ENCODE measurements at places on chromosomes 4 and X.

GRCh38 chr4:176444741-176445140 is 125.0 kb downstream of the SPCS3 start:
- no peak for DNase-seq

DNA sequence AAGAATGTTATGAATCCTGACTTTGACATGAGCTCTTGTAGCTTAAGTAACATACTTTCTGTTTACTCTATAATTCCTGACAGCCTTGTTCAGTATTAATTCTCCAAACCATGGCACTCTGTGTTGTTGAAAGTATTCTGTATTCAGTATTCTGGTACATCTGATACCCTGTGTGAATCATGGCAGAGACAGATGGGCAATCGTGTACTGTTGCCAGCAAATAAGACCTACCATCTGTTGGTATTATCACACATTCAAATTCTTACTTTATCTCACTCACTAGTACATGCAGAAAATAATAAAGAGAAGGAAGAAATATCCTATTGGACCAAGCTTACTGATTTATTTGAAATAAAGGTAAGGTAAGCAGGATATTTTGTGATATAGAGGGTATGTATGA is 7.9 kb downstream of the MBTPS2 start:
- no peak for DNase-seq

DNA sequence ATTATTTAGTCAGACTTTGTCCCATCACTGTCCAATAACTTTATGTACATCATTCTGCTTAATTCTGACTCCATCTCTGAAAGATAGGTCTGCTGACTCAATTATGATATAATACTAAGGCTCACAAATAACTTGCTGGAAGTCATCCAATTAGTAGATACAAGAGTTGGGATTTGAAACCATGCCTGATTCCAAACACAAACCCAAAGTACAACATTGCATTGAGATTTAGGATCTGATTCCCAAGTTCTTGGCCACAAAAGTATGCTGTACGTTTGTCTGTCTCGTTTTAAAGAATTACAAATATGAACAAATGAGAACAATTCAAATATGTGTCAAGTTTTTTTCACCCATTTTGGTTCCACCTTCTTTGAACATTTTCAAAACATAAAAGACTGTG is 108.8 kb downstream of the AMELX start:
- DNase-seq: no peak

DNA sequence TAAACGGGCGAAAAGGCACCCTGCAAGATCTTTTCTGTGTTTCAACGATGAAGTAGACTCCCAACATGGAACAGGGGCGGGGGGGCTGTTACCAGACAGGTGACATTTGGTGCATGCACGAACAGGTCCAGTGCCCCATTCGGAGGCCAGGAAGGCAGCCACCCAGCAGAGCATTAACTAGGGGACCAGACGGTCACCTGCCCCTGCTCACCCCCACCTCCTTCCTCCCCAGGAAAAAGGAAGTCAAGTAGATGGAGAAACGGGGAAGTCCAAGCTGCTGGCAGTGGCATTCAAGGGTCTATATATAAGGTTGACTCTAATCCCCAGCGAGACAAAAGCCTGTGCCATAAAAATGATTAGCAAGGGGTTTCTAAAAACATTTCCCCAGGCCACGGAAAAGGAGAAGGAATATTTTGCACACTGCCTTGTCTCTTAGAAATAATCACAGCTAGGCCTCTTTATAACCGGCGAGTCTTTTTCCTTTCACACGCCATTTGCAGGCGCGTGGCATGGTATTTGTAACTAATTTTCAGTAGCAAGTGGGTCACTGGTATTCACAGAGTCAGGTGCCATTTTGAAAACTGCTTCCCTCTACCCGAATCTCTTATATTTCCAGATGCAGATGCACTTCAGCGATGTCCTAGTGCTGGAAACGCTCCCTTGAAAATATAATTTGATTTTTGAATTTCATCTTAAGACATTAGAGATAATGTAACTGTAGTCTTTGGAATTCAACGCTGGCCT is 1.2 kb upstream of the TMSB4X start:
- no peak for DNase-seq

DNA sequence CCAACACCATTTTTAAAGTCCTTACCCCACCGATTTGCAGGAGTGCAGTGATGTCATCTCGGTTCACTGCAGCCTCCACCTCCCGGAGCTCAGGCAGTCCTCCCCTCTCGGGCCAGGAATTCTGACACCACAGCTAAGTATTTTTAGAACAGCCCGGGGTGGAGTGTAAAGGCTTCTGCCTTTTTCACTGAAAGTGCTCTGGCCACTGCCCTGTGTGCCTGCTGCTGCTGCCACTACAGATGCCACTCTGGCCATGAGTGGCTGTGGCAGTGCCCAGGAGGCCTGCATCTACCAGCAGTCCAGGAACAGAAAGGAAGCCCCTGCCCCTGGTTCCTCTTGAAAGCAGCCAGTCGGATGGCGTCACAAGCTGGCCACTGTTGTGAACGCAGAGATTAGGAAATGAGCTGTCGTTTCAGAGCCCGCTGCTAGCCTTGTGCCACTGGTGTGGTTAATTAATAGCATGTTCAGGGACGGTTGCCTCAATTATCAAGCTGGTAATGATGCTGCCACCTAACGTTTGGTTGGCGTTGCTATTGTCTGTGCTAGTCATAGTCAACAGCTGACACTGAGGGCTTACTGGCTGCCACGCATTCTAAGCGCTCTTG is 23.6 kb upstream of the TBC1D14 start:
- no peak for DNase-seq

GRCh38 chr4:106996490-106996889 is 39.6 kb downstream of the DKK2 start:
- no peak for DNase-seq

GRCh38 chrX:42143866-42144592 is 220.7 kb upstream of the CASK start:
- no peak for DNase-seq

DNA sequence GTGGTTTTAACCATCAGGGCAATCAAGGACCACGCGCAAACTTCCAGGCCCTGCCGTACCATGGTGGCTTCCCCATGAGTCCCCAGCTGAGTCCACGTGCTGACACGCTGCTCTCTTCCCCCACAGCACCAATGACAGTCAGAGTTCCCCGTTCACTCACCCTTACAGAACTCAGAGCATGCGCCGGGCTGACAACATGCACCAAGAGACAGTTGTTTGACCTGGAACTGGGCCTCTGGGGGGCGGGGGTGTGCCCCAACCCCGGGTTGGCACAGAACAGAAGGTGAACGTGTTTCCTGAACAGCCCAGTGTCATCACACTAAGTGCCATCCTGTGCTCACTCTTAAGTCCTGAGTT is 29.4 kb downstream of the IRF2 start:
- no peak for DNase-seq

DNA sequence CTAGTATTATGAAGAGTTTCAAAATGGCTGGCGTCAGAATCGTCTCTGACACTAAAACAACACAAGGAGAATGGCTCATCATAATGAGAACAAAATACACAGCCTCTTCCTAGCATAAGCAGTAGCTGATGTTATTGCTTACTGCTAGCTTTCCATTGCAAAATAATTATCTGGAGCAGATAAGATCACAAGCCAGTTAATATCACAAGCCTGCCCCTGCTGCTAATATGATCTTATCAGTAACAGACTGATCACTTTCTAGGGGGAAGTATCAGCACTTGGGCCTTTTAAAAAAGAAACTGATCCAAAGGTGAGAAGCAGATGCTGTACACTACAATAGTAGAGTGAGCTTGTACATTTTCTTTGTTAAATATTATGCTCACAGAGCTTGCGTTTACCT is 554.8 kb upstream of the PABPC4L start:
- no peak for DNase-seq

GRCh38 chr4:73869130-73870055 is at the start of gene CXCL1:
CXCL1 (plus strand) TSS chr4:73869393; CDS start chr4:73869471, 78 bp downstream.
- DNase-seq: no peak

Data from stimulated activated CD8-positive, alpha-beta memory T cell treated with anti-CD3 and anti-CD28 coated beads, Interleukin-2, amount 100 ng/mL, for 1 hour (primary cell).